ENCODE measurements at places on chromosomes 6 and 20. TPM values are rescaled to one million over a fixed set of nuclear protein-coding genes. Genes with fewer than 3 reads are reported as not detected.

Gene DHX35
- total RNA-seq: 9.9 TPM

Gene SLC22A2
- total RNA-seq: not detected

DNA sequence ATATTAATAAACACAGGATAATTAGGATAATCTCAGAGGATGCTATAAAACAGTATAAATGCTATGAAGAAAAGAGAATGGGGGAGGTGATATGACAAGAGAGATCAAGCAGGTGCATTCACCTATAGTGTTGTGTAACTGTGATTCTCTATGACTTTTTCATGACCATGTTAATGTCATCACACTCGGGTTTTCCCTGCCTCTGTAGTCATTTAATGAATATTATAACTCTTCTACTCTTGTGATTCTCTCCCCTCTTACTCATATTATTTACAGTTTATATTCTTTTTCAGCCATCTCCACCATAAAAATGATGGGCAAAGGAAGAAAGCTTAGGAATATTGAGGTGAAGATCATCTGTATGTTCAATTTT, 106.9 kb upstream of the SGK1 start:
- peaks cover 15% of the 10 kb centered on the region for H3K4me1 ChIP-seq
- H3K27me3 ChIP-seq: peaks cover 23% of the 10 kb centered on the region
- H3K4me3 ChIP-seq: no peak overlapping the region
- no peak for DNase-seq

DNA sequence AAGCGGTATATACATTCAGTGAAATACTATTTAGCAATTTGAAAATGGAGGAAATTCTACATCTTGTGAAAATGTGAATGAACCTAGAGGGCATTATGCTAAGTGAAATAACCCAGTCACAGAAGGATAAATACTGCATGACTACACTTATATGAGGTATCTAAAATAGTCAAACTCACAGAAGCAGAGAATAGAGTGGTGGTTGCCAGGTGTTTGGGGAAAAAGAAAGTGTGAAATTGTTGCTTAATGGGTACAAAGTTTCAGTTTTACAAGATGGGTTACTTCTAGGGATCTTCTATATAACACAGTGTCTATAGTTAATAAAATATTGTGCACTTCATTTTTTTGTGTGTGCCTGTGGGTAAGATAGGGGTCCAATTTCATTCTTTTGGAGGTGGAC, 1152.0 kb downstream of the EPHA7 start:
- no peaks in the 10 kb centered on the region for H3K36me3 ChIP-seq
- no peak for DNase-seq
- no peak overlapping the region for H3K4me3 ChIP-seq
- no peaks in the 10 kb centered on the region for H3K4me1 ChIP-seq

DNA sequence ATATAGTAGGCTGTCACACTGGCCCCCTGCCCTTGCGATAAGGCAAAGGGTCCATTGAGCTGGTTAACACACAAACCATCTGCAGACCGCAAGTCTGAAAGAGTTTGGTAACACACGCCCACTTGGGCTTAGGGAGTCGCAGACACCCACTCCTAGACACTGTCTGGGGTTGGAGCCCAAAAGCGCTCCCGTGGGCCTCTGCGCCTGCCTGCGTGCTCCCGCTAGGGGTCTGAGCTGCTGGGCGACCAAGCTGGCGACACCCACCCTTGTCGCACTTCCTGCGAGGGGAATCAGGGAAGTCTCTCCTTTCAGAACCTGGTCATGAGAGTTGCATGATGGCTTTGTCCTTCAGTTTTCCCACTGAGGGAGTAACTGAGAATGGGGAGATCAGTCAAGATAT, 653.0 kb downstream of the HTR1B start:
- H3K27me3 ChIP-seq: no peaks in the 10 kb centered on the region
- H3K4me3 ChIP-seq: no peak overlapping the region
- DNase-seq: no peak
- H3K27ac ChIP-seq: no peak overlapping the region

DNA sequence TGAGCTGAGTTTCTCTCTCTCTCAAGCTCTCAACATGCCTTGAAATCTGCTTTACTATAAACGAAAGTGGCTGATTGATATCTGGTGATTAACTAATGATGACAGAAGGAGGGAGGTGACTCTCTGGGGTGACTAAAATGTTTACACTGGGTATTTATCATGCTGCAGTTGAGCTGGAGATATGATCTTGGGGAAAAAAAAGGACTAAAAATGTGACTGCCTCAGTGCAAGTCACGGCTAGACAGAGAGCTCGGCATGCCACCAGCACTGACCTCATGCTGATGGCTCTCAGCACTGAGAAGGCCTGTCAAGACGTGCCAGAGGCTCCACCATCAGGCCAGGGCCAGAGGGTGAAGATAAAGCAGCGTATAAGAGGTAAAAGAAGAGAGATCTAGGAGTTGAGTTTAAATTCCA, 103.1 kb upstream of the SPACA1 start:
- H3K4me1 ChIP-seq: no peaks in the 10 kb centered on the region
- peaks cover 35% of the 10 kb centered on the region for H3K27me3 ChIP-seq
- no peak overlapping the region for H3K27ac ChIP-seq
- no peak overlapping the region for H3K4me3 ChIP-seq

All from natural killer cell treated with Interleukin-12 subunit alpha and Interleukin-12 subunit beta and Interleukin-15 and Interleukin-18, amount 100 ng/mL, for 72 hours (primary cell).